ENCODE measurements at places on chromosomes 7 and 10. TPM values are rescaled to one million over a fixed set of nuclear protein-coding genes. Genes with fewer than 3 reads are reported as not detected.

DNA sequence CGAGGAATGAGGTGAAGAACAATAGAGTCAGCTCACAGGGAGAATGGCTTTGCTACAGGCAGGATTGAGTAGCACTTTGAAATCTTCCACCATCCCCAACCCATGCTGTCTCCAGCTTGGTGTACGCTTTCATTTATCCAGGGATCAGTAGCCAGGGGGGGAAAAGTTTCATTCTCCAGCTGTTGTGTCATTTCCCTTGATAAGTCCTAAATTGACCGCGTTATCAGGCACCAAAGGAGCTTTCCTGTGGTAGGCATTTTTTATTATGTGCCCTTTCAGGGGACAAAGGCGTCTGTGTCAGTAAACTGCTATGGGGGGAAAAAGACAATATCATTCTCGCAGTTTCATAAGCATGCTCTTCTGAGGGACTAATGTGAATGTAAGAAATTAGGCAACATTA, 106.6 kb upstream of the YAE1 start:
- no peak for DNase-seq

- no peak for DNase-seq
Measured at GRCh38 chr10:37495415-37495814, 362.0 kb downstream of the ZNF248 start.

- no peak for DNase-seq
Measured at GRCh38 chr10:46069771-46070463, 23.8 kb upstream of the MSMB start.

DNA sequence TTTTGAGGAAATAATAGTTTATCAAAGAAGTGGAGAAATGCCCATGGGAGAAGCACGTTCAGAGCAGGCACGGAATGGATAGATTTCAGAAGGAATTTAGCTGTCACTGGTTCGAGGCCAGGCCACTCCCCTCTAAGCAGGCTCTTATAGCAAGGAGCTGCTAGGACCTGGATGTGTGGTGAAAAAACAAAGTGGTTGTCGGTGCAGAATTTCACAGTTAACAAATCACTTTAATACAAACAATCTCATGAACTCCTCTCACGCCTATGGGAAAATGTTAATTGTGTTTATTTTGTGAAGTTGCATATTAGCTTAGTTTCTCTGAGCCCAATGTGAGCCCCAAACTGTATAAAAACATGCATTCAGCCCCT, 176.3 kb downstream of the PKD1L1 start:
- DNase-seq = no peak

- DNase-seq = no peak
Measured at GRCh38 chr10:44651834-44652233, 259.3 kb upstream of the TMEM72 start.

GRCh38 chr10:123150986-123151736, 3.0 kb upstream of the BUB3 start:
- DNase-seq = no peak

DNA sequence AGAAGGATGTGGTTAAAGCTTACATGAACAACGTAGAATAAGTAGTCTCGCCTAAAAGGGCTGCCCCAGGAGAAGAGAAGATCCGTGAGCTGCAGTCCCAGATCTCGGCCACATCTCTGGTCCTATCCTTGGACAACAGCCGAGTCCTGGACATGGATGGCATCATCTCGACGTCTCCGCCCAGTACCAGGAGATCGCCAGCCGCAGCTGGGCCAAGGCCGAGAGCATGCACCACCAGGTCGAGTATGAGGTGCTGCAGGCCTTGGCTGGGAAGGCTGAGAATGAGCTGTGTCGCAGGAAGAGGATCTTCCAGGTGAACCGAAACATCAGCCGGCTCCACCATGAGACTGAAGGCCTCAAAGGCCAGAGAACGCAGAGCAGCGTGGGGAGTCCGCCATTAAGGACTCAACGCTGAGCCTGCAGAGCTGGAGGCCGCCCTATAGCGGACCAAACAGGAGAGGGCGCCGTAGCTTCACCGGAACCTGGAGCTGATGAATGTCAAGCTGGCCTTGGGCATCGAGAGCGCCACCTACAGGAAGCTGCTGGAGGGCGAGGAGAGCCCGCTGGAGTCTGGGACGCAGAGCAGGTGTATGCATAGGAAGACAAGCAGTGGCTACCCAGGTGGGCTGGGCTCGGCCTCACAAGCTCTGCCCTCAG, 22.2 kb downstream of the LIPK start:
- DNase-seq = no peak

Gene SOSTDC1
- 52.4 TPM for polyA plus RNA-seq

Gene XRCC2
- 12.7 TPM for polyA plus RNA-seq

DNA sequence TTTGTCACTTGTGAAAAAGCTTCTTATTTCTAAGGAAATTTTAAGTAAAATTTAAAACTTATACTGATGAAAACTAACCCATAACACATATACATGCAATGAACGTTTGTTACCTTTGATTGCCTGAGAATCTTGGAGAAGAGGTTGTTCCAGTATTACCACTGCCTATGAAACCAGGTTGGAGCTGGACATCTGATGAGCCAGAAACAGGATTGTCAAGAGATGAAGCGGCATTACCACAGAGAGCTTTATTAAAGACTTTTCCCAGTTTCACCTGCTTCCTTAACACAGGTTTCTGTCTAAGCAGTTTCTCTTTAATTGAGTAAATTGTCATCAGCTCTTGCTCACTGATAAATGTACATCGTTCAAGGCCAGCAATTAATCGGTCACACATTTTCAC, 9.0 kb upstream of the KIF20B start:
- no peak for DNase-seq

Gene DGKB
- 2.3 TPM for polyA plus RNA-seq

Data from renal pelvis (tissue), 12 donors.